ENCODE measurements at places on chromosomes 7 and 10.

DNA sequence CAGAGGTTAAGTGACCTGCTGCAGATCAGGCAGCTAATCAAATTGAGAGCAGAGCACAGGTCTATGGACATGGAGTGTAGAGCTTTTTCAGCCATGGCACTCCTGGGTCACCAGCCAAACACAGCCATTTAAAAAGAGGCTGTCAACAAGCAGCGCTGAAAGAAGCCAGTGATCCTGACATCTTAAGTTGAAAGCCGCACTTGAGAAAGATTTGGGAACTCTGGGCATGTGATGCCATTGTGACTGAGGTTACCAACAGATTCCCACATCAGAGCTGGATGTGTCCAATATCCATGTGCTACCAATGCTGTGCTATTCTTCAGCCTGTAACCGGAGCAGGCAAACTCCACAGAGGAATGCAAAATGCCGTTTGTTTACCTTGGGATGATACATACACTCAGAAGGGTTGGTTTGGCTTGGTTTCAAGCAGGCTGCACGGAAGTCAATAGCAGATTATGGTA lies 56.2 kb upstream of the ABLIM1 start:
- no peak for DNase-seq

DNA sequence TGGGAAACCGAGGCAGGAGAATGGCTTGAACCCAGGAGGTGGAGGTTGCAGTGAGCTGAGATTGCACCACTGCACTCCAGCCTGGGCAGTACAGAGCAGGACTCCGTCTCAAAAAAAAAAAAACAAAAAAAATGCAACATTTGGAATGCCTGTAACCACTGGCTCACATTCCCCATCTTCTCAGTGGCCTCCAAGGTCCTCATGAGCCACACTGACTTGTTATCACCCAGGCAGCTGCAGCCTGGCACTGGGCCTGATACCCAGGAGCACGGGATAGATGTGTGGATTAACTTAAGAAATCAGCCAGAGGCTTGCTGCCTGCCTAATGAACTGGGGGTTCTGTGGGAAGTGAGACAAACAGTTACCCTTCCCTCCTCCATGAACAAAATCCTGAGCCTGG lies 23.0 kb downstream of the JCAD start:
- DNase-seq: no peak

- DNase-seq: no peak
These were observed 134.2 kb downstream of the SND1 start for GRCh38 chr7:127786184-127786583.

DNA sequence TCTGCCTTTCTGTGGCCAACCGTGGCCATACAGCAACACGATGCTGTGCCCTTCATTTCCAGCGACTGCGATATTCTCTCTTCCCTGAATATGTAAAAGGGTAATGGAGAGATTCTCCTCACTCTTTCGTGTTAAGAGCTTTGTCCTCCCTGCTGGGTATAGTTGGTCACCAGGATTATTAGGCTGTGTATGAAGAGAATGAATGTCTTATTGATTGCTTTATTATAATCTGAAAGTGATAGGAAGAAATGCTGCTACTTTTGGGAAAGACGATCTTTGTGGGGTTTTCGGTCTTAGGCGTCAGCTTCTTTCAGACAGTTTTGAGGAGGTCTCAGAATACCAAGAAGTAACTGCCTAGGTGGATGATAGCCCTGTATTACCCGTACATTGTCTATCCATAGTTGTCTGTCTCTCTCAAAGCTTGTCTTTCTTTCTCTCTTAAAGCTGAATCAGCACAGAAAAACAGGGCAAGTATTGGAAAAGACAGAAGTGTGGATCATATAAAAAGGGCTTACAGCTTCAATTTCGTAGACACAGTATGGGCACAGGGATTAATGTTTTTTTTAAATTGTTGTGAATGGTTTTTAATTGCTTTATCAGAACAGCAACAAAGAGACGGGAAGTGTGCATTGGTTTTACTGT lies 1.2 kb downstream of the AHCYL2 start:
- DNase-seq: no peak

DNA sequence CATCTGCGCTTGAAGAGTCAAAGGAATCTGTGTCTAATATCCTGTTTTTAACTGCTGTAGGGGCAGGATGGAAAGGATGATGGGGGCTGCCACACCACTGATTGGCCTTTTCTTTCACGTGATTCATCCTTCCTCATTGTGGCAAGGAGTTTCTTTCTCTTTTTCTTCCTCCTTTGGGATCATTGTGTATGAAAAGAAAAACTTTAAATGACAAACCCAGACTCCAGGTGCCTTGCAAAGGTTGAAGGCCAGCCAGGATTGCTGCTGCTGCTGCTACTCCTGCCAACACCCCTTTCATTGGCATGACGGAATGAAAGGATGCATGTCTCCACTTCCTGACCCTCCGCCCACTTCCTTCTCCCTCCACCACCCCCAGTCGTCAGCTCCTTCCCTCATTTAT lies 6.5 kb upstream of the OIT3 start:
- DNase-seq: no peak

- DNase-seq: no peak
These were observed 50.9 kb downstream of the GLI3 start for GRCh38 chr7:42186151-42186550.

- DNase-seq: peak; percentile 71
These were observed 32.4 kb downstream of the GPRIN2 start for GRCh38 chr10:46523962-46524471.

GRCh38 chr10:91022924-91023699 lies 102.2 kb upstream of the ANKRD1 start:
- DNase-seq: no peak

DNA sequence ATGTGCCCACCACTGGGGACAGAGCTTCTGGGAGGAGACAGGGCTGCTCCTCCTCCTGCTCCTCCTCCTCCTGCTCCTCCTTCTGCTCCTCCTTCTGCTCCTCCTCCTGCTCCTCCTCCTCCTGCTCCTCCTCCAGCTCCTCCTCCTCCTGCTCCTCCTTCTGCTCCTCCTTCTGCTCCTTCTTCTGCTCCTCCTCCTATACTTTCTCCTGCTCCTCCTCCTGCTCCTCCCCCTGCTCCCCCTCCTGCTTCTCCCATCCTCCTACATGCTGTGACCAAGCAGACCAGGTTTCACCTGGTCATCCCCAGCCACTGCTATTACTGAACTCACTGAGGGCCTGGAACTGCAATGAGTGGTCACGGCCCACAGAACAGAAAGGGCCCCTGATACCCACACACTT lies 154.0 kb upstream of the PPP2R2D start:
- no peak for DNase-seq

DNA sequence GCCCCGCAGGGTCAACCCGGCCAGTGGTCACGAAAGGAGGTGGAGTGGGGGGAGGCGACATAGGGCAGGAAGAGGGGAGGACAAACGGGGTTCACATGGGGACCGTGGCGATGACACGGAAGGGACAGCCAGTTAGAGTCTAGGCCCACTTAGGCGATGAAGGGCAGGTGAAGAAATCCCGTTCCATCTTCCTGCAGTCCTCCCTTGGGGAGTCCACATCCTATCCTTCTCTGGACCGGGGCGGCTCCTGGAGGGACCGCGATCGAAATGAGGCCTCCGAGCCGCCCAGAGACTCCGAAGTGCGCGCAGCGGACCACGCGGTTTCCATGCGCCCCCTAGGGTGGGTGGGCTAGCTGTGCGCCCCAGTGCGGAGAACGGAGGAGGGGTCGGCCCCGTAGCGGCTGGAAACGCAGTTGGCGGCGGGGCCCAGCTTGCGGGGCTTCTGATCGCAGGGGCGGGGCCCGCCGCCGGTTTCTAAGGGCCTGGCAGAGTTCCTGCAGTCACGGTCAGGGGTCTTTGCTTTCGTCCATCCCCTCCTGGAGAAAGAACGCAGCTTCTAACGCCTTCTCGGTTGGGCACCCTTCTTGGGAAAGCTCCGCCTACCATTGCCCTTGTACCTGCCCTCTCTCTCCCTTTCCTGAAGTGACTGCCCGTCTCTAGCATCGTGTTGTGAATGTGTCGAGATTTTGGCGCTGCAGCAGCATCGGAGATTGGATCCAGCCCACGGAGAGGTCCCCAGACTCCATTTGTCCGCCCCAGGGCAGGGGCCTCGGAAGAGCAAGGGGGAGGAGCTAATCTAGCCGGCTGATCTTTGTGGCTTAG lies 17.9 kb upstream of the TMEM225B start:
- no peak for DNase-seq

DNA sequence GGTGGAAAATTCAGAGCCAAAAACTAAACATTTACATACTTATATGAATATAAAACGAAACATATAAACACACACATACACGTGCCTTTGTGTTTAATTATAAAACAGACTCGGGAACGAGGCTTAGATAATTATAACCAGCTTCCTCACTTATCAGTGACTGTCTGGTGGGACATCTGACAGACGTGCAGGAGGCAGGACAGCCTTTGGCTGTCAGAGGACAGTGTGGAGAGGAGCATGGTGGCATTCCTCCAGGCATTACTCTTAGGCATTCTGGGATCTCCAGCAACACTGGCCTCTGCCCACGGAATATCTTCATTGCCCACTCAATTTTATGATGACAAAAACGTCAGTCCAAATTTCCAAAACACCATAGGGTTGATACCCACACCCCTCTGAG lies 262.2 kb upstream of the NFE2L3 start:
- no peak for DNase-seq
